ENCODE measurements at places on chromosomes 12 and 14.

DNA sequence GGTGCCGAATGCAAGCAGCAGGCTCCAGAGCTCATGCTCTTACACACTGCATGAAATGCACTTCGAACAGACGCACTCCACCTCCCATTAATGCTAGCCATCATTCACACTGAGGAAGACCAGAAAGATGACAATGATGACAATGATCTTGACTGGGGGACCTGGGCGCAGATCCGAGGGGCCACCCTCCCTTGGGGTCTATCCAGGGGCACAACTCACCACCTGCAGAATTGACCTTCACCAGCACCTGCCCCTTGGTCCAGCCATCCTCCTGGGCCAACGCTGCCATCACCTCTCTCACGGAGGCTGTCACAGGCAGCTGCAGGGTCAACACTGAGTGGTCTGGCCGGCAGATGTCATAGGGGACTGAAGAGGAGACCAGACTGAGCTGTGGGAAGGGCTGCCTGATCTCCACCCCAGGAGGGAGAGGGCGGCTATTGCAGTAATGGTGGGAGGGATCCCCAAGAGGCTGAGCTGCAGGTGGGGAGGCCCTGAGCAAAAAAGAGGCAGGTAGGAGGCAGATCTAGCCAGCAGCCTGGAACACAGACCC, 15.3 kb downstream of the RAPGEF3 start:
- no peak for DNase-seq

GRCh38 chr14:36816481-36816880, 154.8 kb downstream of the PAX9 start:
- no peak for DNase-seq

DNA sequence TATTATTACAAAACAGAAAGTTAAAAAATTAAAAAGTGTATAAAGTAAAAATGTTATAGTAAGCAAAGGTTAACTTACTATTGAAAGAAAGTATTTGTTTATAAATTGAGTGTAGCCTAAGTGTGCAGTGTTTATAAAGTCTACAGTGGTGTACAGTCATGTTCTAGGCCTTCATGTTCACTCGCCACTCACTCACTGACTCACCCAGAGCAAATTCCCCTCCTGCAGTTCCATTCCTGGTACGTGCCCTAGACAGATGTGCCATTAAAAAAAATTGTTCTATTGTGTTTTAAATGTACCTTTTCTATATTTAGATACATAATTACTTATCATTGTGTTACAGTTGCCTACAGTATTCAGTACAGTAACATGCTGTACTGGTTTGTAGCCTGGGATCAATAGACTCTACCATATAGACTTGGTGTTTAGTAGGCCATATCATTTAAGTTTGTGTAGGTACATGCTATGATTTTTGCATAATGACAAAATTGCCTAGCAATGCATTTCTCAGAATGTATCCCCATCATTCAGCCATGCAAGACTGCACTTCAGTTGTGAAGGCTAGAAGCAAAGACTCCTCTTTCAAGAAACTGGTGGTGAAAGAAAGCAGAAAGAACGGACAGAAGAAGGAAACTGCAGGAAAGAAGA, 100.6 kb downstream of the DACT1 start:
- no peak for DNase-seq

- no peak for DNase-seq
Observed at GRCh38 chr14:104442631-104443390, 136.8 kb upstream of the C14orf180 start.

- DNase-seq = no peak
Observed at GRCh38 chr14:53630336-53630735, 326.3 kb downstream of the BMP4 start.

GRCh38 chr12:26614011-26614616, 218.9 kb downstream of the ITPR2 start:
- DNase-seq = no peak

DNA sequence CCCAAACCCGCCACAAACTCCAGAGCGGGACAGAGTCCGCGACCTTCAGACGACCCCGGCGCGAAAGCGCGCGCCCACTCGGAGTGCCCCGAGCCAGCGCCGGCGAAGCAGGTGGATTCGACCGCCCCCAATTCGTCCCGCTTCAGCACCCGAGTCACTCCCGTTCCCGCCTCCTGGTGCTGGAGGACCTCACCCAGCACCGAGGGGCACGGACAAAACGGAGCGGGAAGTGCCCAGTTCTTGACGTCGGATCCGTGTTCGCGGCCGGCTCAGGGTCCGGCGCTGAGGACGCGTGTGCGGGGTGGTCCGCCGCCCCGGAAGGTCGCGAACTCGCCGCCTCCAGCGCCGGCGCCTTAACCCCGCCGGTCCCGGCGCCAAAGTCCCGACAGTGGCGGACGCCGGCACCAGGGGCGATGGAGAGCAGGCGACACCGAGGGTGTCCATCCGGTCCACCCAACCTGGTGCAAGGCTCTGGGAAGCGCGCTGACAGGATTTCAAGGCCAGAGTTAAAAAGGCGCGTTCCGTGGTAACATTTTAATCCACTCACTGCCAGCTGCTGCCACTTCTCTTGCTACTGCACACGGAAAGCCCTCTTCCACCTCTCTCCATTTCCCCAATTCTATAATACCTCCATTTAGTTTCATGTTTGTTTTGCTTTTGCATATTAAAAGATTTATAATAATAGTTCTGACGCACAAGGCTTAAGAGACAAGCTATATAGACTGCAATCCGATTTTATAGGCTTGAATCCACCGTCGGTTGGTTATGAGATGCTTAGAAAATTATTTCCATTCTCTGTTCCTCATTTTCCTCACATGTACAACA, 240.0 kb upstream of the CPNE8 start:
- DNase-seq = no peak

DNA sequence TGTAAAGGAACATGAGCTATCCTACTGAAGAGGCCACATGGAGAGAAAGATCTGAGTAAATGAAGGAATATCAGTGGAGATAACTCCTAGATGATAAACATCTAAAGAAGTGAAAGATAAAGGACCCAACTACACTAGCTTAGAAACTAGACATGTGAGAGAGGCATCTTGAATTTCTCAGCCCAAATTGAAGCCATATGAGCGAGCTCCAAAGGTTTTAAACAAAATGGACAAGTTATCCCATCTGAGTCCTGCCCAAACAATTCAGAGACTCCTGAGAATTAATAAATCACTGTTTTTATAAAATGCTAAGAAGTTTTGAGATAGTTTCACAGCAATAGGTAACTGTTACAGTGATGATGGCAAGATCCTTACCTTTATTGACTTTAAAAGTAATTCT, 438.9 kb downstream of the NAV3 start:
- no peak for DNase-seq

DNA sequence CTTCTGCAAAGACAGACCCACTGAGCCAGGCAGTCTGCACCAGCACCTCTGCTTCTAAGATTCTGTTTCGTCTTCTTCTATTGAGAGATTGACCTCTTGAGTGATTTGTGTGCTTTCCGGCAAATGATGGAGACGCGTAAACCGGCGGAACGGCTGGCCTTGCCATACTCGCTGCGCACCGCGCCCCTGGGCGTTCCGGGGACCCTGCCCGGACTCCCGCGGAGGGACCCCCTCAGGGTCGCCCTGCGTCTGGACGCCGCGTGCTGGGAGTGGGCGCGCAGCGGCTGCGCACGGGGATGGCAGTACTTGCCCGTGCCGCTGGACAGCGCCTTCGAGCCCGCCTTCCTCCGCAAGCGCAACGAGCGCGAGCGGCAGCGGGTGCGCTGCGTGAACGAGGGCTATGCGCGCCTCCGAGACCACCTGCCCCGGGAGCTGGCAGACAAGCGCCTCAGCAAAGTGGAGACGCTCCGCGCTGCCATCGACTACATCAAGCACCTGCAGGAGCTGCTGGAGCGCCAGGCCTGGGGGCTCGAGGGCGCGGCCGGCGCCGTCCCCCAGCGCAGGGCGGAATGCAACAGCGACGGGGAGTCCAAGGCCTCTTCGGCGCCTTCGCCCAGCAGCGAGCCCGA, 703 bp downstream of the ASCL4 start:
- no peak for DNase-seq

GRCh38 chr14:21505012-21505553, 6.1 kb downstream of the METTL3 start:
- no peak for DNase-seq

Data from stimulated activated CD8-positive, alpha-beta memory T cell treated with anti-CD3 and anti-CD28 coated beads, Interleukin-7, amount 100 ng/mL, for 1 hour (primary cell).